Activated naive CD4-positive, alpha-beta T cell treated with anti-CD3 and anti-CD28 coated beads, Interleukin-2, amount 50 U/mL, for 72 hours (primary cell): ENCODE measurements at places on chromosomes 1 and 21. TPM values are rescaled to one million over a fixed set of nuclear protein-coding genes. Genes with fewer than 3 reads are reported as not detected.

Gene CD34
- 0.16 TPM for total RNA-seq

Gene RAB3B
- 0.34 TPM for total RNA-seq

Gene AMY2A
- not detected for total RNA-seq

Gene ORC1
- 42.4 TPM for total RNA-seq

Gene SLC25A34
- 0.23 TPM for total RNA-seq

Gene RGS16
- 36.0 TPM for total RNA-seq

Gene GCSAML
- total RNA-seq, result 0.16 TPM

Gene LAMC1
- total RNA-seq, result not detected

Gene OR2M3
- not detected for total RNA-seq

Gene SLC41A1
- 31.1 TPM for total RNA-seq
